ENCODE measurements at places on chromosomes 6 and 20.

GRCh38 chr6:137878486-137879285 lies 11.6 kb downstream of the TNFAIP3 start:
- no peak for DNase-seq

- no peak for DNase-seq
Observed at GRCh38 chr6:134735461-134735860, 214.4 kb downstream of the ALDH8A1 start.

GRCh38 chr20:17843246-17844132 lies 125.1 kb downstream of the SNX5 start:
- DNase-seq = no peak

- DNase-seq = no peak
Observed at GRCh38 chr6:106156863-106157262, 70.7 kb downstream of the PRDM1 start.

DNA sequence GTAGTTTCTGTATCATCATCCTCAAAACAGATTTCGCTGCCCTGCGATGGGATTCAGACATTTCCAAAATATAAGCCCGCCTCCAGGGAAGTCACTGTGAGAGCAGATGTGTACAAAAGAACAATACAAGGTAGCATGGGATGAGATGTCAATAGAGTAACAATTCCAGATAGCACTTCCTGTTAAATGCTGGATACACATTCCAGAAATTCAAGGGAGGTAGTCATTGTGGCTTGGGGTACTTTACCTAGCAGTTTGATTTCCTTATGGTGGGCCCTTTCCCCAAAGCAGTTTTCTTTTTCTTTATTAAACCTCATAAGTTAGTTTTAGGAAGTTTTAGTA lies 2.5 kb downstream of the RNF217 start:
- DNase-seq = no peak

- DNase-seq = no peak
Observed at GRCh38 chr6:146803601-146804000, 204.8 kb downstream of the ADGB start.

DNA sequence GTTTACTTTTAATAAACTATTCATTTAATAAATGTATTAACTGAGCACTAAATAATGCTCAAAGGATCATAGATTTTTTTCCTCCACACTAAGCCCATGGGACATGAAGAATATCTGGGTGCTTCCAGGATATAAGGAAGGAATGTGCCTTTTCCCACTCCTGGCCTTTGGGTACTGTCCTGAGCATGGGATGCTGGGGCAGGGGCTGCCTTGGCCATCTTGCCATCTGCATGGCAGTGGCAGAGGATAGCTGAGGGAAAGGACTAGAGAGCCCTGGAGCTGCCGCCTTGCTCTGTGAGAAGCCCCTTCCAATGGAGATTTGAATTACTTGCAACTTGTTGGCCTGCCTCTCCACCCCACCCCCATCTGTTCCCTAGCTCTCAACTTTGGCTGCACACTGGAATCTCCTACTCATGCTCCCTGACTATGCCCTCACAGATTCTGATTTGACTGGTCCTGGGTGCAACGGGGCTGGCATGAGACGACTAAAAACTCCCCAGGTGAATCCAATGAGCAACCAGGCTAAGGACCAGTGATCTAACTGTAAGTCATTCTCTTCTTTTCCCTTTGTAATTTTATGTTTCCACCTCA lies 15.6 kb downstream of the DDRGK1 start:
- no peak for DNase-seq

GRCh38 chr6:17101422-17102257 lies at the start of gene STMND1:
STMND1 (plus strand) TSS chr6:17102050; CDS start chr6:17102258, 208 bp downstream.
- no peak for DNase-seq

DNA sequence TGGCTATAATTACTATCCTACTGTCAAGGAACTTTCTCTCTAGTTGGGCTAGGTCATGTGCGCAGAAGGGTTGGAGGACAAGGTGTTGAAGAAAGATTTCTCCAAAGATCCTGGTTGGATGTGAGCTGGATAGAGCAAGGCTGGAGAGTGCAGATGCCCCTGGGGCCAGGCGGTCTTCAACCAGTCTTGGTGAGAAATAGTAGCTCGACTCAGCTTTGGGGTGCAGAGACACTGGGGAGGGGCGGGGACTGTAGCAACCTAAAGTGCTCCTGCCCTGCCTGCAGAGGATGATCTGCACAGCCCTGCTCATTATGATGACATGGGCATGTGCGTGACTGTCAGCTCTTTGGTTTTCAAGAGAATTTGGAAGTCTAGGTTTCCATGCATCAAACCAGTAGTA lies 35.9 kb downstream of the PHACTR3 start:
- DNase-seq = no peak

GRCh38 chr6:72636215-72636614 lies 14.4 kb downstream of the KCNQ5 start:
- DNase-seq = no peak

GRCh38 chr6:167392631-167393316 lies 67.9 kb downstream of the TTLL2 start:
- no peak for DNase-seq

- no peak for DNase-seq
Observed at GRCh38 chr20:47668313-47669151, 116.7 kb downstream of the SULF2 start.

GRCh38 chr6:30061858-30062458 lies 893 bp downstream of the POLR1H start:
- no peak for DNase-seq

- DNase-seq = no peak
Observed at GRCh38 chr20:3250091-3250504, 11.1 kb upstream of the SLC4A11 start.

DNA sequence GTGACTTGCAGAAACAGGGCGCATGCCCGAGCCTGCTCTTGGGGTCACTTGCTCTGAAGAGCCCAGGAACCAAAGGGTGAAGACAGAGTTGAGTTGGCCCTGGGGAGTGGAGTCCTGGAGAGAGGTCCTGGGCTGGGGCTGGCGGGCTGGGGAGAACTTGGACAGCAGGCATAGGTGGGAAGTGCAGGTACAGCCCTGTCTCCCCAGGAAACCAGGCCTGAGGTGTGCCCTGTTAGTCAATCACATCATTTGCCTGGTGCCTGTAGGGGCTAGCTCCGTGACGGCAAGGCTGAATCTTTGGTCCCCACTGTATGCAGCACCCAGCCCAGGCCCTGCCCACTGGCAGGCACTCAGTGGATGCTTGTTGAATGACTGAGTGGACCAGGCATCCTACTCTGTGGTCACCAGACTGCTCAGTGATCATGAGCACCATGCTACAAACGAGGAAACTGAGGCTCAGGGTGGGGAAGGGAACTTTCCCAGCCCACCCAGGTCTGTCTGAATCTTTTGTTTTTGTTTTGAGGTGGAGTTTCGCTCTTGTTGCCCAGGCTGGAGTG lies 15.6 kb upstream of the NOL4L start:
- DNase-seq = no peak

GRCh38 chr20:20580139-20580538 lies 132.3 kb downstream of the RALGAPA2 start:
- DNase-seq = no peak

- DNase-seq = no peak
Observed at GRCh38 chr20:52234302-52235045, 42.9 kb upstream of the ZFP64 start.

DNA sequence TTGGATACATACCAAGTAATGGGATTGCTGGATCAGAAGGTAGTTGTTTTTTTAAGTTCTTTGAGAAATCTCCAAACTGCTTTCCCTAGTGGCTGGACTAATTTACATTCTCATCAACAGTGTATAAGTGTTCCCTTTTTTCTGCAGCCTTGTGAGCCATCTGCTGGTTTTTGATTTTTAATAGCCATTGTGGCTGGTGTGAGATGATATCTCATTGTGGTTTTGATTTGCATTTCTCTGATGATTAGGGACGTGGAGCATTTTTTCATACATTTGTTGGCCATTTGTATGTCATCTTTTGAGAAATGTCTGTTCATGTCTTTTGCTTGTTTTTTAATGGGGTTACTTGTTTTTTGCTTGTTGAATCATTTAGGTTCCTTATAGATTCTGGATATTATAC lies 34.8 kb downstream of the TOP1 start:
- DNase-seq = no peak
